Activated T-helper 17 cell treated with anti-CD3 and anti-CD28 coated beads, Interleukin-2, amount 50 U/mL, for 72 hours (primary cell): ENCODE measurements at places on chromosomes 4 and X.

GRCh38 chrX:102784550-102784949 lies 64.0 kb downstream of the GPRASP3 start:
- peaks cover 24% of the 10 kb centered on the region for H3K36me3 ChIP-seq
- no peaks in the 10 kb centered on the region for H3K4me1 ChIP-seq
- no peak overlapping the region for H3K27ac ChIP-seq
- no peak for ATAC-seq
- no peaks in the 10 kb centered on the region for H3K27me3 ChIP-seq
- H3K4me3 ChIP-seq: no peak overlapping the region

- H3K4me1 ChIP-seq: peaks cover 41% of the 10 kb centered on the region
- peak overlapping the region; percentile 86 for H3K4me3 ChIP-seq
These were observed 62.3 kb upstream of the CD99 start for GRCh38 chrX:2628751-2629315.

DNA sequence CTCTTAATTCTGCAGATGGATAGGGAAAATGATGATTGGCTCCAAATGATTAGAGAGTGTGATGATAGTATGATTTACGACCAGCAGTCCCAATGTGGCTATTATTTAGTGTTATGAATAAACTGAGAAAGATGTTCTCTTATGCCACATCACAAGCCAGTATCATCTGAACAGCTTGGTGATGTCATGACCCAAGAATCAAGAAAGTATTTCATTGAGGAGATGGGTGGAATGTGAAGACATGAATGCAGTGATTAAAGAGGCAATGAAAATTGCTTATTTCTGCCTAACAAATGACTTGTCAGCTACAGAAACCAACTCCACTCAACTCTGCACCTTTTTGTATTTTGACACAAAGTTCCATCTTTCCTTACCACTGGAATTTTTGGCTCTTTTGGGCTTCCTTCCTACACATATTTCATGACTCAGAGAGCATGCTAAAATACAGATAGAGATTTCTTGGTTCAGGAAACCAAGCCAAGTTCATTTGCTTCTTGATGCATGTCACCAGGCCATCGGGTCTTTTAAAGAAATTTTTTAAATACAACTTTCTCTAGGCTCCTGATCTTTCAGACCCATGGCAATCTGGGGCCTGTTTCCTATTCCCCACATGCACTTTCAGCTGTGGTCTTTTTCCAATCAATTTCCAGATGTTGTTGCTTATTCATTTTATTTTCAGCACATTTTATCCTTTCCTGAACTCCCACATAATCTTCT lies 174.2 kb downstream of the HHIP start:
- no peak overlapping the region for H3K4me3 ChIP-seq
- H3K4me1 ChIP-seq: no peaks in the 10 kb centered on the region
- ATAC-seq: no peak
- no peak overlapping the region for H3K27ac ChIP-seq

- H3K36me3 ChIP-seq: no peaks in the 10 kb centered on the region
- no peak overlapping the region for H3K4me3 ChIP-seq
- no peak overlapping the region for H3K27ac ChIP-seq
- ATAC-seq: no peak
These were observed 1.4 kb downstream of the CXXC4 start for GRCh38 chr4:104493081-104493831.

- H3K4me1 ChIP-seq: no peaks in the 10 kb centered on the region
- no peak overlapping the region for H3K27ac ChIP-seq
- no peak overlapping the region for H3K4me3 ChIP-seq
- no peaks in the 10 kb centered on the region for H3K27me3 ChIP-seq
- no peaks in the 10 kb centered on the region for H3K36me3 ChIP-seq
- ATAC-seq: no peak
These were observed 110.3 kb upstream of the PTPN13 start for GRCh38 chr4:86483773-86484172.

- H3K36me3 ChIP-seq: no peaks in the 10 kb centered on the region
- H3K27me3 ChIP-seq: no peaks in the 10 kb centered on the region
- no peak for ATAC-seq
- H3K4me1 ChIP-seq: no peaks in the 10 kb centered on the region
- no peak overlapping the region for H3K4me3 ChIP-seq
- H3K27ac ChIP-seq: no peak overlapping the region
These were observed 73.3 kb downstream of the CYLC1 start for GRCh38 chrX:83934220-83934619.

- H3K4me3 ChIP-seq: no peak overlapping the region
- H3K27ac ChIP-seq: no peak overlapping the region
- ATAC-seq: no peak
- no peaks in the 10 kb centered on the region for H3K4me1 ChIP-seq
- H3K27me3 ChIP-seq: no peaks in the 10 kb centered on the region
These were observed 17.1 kb upstream of the SMIM20 start for GRCh38 chr4:25896776-25897539.

- no peak overlapping the region for H3K4me3 ChIP-seq
- no peak overlapping the region for H3K27ac ChIP-seq
- no peaks in the 10 kb centered on the region for H3K27me3 ChIP-seq
- H3K36me3 ChIP-seq: peaks cover 4% of the 10 kb centered on the region
- no peaks in the 10 kb centered on the region for H3K4me1 ChIP-seq
These were observed 6.5 kb downstream of the HMGN5 start for GRCh38 chrX:81195259-81195658.

DNA sequence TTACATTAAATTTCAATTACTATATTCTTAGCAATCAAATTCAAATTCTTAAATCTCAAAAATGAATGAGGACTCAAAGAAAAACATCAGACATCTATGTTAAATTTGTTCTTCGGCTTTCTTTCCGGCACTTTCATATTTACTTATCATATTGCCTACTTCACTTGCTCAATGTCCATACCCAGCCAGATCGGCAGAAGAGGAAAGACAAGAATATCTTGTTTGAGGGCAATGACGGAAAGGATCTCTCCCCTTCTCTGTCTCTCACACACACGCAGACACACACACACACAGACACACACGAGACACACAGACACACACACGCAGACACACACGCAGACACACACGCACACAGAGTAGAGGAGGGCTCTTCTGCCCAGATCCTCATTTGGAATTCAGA lies 13.2 kb upstream of the IRF2 start:
- no peak for ATAC-seq
- H3K27ac ChIP-seq: no peak overlapping the region
- no peak overlapping the region for H3K4me3 ChIP-seq
- no peaks in the 10 kb centered on the region for H3K27me3 ChIP-seq

- H3K4me1 ChIP-seq: no peaks in the 10 kb centered on the region
- H3K27ac ChIP-seq: no peak overlapping the region
- no peak for ATAC-seq
- no peak overlapping the region for H3K4me3 ChIP-seq
- H3K27me3 ChIP-seq: no peaks in the 10 kb centered on the region
- no peaks in the 10 kb centered on the region for H3K36me3 ChIP-seq
These were observed 47.8 kb upstream of the HSD17B10 start for GRCh38 chrX:53481816-53482465.

- H3K27ac ChIP-seq: no peak overlapping the region
- H3K36me3 ChIP-seq: no peaks in the 10 kb centered on the region
- H3K4me1 ChIP-seq: peaks cover 5% of the 10 kb centered on the region
- H3K27me3 ChIP-seq: no peaks in the 10 kb centered on the region
These were observed 32.7 kb upstream of the AMBN start for GRCh38 chr4:70559211-70559830.

DNA sequence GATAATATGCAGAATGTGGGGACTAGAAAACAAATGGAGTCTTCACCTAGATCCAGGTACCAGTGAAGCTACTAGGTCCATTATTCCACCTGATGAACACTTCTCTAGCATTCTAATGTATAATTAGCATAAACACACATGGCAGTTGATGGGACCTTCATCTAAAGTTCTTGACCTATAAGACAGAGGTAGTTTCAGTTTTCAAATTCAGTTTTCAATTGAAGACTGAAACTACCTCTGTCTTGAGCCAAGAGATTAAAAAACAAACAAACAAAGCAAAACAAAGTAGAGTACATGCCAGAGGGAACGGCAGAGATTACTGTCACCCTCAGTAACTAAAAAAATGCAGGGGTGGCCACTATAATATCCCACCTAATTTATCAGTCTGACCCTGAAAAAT lies 199.9 kb upstream of the NEIL3 start:
- no peak overlapping the region for H3K4me3 ChIP-seq
- H3K36me3 ChIP-seq: no peaks in the 10 kb centered on the region
- peaks cover 7% of the 10 kb centered on the region for H3K27me3 ChIP-seq
- no peak overlapping the region for H3K27ac ChIP-seq
- ATAC-seq: no peak

GRCh38 chr4:14000091-14000814 lies 372.7 kb upstream of the BOD1L1 start:
- no peak for ATAC-seq
- H3K27me3 ChIP-seq: no peaks in the 10 kb centered on the region
- no peaks in the 10 kb centered on the region for H3K36me3 ChIP-seq
- no peaks in the 10 kb centered on the region for H3K4me1 ChIP-seq
- H3K4me3 ChIP-seq: no peak overlapping the region

DNA sequence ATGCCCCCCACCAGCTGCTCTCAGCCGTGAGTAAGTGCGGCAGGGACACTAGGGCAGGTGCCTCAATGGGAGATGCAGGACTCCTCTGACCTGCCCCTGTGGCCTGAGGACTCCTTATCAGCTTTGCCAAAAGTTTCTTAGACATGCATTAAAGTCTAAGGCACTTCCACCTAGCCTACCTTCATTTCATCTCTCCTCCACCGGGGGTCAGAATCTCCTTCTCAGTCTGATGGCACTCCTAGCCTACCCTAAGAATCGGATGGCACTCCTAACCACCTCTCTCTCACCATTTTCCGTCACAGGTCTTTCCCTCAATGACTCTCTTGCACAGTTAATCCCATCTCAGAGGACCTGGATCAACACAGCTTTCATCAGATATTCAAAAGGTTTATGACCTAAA lies 85.9 kb downstream of the OTC start:
- no peak overlapping the region for H3K4me3 ChIP-seq
- no peaks in the 10 kb centered on the region for H3K36me3 ChIP-seq
- H3K27ac ChIP-seq: no peak overlapping the region

DNA sequence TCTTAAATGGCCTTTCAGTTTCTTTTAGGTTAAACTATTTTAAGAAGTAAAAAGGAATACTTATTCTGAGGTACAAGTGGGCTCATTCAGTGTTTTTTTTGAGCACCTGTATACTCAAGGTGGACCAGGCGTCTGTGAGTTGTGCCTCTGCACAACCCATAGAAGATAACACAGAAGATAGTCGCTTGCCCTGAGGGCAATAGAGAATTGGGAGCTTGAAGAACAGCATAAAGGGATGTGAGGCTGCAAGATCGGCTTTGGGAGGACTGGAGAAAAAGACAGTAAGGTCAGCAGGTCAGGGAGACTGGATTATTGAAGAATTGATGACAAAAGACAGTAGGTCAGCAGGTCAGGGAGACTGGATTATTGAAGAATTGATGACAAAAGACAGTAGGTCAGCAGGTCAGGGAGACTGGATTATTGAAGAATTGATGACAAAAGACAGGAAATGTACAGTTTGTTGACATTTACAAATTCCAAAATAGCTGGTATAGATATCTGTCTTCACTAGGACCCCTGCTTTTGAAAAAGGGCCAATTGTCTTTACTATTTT lies 3.1 kb downstream of the CPE start:
- no peaks in the 10 kb centered on the region for H3K36me3 ChIP-seq
- no peaks in the 10 kb centered on the region for H3K4me1 ChIP-seq
- H3K4me3 ChIP-seq: no peak overlapping the region
- no peak for ATAC-seq
- H3K27ac ChIP-seq: no peak overlapping the region
- peaks cover 35% of the 10 kb centered on the region for H3K27me3 ChIP-seq

DNA sequence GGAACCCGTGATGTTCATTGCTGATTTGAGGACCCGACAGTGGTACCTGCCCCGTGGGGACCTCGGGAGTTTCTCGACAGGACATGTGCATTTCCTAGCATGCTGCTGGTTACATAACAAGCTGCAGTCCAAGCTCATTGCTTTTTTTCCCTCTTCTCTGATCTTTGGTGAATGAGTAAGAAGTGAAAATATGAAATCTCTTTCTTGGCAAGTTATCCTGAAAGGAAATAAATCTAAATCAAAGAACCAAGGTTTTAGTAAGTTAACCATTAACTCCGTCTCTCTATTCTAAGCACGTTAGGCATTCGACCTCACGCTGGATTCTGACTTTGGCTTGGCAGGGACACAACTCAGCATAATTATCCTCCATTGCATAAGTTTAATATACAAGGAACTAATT lies 86.6 kb downstream of the STK32B start:
- ATAC-seq: no peak
- H3K27me3 ChIP-seq: peaks cover 8% of the 10 kb centered on the region
- no peaks in the 10 kb centered on the region for H3K36me3 ChIP-seq
- H3K27ac ChIP-seq: no peak overlapping the region
- no peaks in the 10 kb centered on the region for H3K4me1 ChIP-seq

DNA sequence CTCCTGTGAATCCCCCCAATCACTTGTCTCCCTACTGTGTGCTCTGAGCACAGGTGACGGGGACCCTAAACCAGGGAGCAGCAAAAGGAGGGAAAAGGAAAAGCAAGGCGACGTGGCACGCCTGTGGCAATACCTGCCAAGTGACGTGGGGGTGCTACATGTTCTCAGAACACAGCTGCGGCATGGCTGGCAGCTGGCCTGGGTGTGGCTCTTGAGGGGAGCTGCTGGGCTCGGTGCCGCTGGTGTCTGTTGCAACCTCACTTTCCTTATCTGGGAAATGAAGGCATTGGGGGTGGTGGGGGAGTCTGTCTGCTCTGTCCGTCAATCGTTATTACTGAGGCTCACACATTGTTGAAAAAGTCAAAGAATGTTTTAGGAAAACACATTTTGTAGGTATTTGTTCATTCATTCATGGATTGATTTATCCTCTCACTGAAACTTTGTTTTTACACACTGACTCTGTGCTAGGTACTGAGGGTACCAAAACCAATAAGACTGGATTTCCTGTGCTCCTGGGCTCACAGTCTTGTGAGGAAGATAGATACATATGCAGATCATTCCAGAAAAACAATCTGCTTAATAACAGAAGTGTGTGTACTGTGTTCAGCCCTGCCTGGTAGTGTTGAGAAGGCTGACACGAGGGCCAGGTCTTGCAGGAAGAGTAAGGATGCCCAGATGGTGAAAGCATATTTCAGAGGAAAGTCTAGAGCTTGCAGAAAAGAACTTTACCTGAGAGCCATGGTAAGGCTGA lies 217.6 kb downstream of the PTTG2 start:
- ATAC-seq: peak; percentile 65
- H3K4me1 ChIP-seq: peaks cover 32% of the 10 kb centered on the region
- H3K4me3 ChIP-seq: peak overlapping the region; percentile 68
- peaks cover 3% of the 10 kb centered on the region for H3K27me3 ChIP-seq
- peak overlapping the region; percentile 90 for H3K27ac ChIP-seq
- H3K36me3 ChIP-seq: no peaks in the 10 kb centered on the region

GRCh38 chr4:86129546-86129945 lies 230.3 kb downstream of the MAPK10 start:
- no peak overlapping the region for H3K4me3 ChIP-seq
- H3K27me3 ChIP-seq: no peaks in the 10 kb centered on the region
- no peak overlapping the region for H3K27ac ChIP-seq
- H3K36me3 ChIP-seq: no peaks in the 10 kb centered on the region
- no peaks in the 10 kb centered on the region for H3K4me1 ChIP-seq

GRCh38 chr4:56460085-56460484 lies 7.3 kb upstream of the SRP72 start:
- H3K4me3 ChIP-seq: no peak overlapping the region
- H3K4me1 ChIP-seq: peaks cover 11% of the 10 kb centered on the region
- H3K27me3 ChIP-seq: no peaks in the 10 kb centered on the region
- ATAC-seq: no peak
- H3K36me3 ChIP-seq: peaks cover 84% of the 10 kb centered on the region
